Hindlimb muscle (tissue), 1 donor: ENCODE measurements at places on chromosomes 13 and 19. TPM values are rescaled to one million over a fixed set of nuclear protein-coding genes. Genes with fewer than 3 reads are reported as not detected.

Gene NANOS3
- 2.6 TPM for polyA plus RNA-seq

Gene ZNF345
- polyA plus RNA-seq: 7.6 TPM

Gene ZNF583
- polyA plus RNA-seq: 7.0 TPM

Gene CD37
- 18.5 TPM for polyA plus RNA-seq

Gene PSG2
- polyA plus RNA-seq: not detected

Gene ZNF667
- polyA plus RNA-seq: 11.0 TPM

Gene KLF1
- 0.88 TPM for polyA plus RNA-seq

Gene HIPK4
- 1.6 TPM for polyA plus RNA-seq

Gene CARM1
- 75.2 TPM for polyA plus RNA-seq

Gene KIR2DL1
- polyA plus RNA-seq: not detected

Gene ZNF540
- 3.6 TPM for polyA plus RNA-seq

Gene EDNRB
- 10.6 TPM for polyA plus RNA-seq

DNA sequence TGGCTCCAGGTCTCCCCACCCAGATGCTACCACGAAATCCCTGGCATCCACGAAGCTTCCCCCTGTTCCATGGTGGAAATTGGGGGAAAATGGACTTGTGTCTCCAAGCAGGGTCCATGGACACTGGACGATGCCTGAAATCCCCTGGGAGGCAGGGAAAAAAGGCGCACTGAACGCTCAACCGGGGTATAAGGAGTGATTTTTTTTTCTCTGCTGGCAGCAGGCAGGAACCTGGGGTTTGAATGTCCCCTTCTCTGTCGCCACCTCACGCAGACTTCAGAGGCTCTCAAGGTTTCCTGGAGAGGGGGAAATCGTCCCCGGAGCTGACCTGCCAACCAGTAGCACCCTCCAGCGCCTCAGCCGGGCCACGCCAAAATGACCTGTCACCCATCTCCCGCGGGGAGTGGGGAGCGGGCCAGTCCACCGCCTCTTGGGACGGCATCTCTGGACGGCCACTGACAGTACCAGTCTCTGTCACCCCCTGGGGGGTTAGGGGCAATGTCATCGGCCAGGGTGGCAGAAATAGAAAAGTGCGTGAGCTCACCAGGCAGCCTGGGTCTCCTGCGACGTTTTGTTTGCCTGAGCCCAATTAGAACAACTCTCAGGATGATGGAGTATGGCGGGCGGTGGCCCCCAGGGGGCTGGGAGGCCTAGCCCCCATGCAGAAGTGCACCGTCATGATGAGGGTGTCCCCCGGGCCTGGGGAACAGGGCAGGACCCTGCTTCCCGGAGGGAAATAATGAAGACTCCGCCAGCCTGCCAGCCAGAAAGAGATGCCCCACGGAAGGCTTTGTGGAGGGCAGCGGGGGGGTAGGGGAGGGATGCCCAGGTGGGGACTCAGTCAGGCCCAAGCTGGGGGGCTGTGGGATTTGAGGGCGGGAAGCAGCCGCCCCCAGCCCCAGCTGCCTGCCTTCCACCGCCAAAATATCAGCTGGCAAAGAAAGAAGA, 2.6 kb downstream of the PTPRS start:
- DNase-seq: no peak

GRCh38 chr13:64453831-64454230, 2776.3 kb downstream of the PCDH9 start:
- DNase-seq: no peak

GRCh38 chr19:52492994-52493470, 34.4 kb upstream of the ZNF808 start:
- DNase-seq: peak; percentile 4

DNA sequence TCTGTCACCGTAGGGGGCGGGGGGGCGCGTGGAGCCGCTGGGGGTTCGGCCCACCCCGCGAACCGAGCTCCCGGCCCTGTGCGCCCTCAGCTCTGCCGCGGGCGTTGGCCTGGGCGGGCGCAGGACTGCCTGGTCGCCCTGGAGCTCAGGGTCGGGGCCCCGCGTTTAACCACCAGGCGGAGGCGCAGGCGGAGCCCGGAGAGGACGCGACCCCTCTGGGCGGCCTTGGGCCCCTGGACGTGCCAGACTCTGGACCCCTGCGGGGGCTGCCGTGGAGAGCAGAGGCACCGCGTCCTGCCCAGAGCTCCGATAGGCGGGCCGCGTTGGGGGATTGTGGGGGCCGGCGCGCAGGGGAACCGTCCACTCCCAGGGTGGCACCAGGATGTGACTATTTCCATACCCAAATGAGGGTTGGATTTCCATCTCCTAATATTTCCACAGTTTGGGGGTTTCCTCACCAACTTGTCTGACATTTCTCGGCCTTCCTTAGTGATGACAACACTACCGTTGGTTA, 13.0 kb upstream of the USP29 start:
- no peak for DNase-seq

DNA sequence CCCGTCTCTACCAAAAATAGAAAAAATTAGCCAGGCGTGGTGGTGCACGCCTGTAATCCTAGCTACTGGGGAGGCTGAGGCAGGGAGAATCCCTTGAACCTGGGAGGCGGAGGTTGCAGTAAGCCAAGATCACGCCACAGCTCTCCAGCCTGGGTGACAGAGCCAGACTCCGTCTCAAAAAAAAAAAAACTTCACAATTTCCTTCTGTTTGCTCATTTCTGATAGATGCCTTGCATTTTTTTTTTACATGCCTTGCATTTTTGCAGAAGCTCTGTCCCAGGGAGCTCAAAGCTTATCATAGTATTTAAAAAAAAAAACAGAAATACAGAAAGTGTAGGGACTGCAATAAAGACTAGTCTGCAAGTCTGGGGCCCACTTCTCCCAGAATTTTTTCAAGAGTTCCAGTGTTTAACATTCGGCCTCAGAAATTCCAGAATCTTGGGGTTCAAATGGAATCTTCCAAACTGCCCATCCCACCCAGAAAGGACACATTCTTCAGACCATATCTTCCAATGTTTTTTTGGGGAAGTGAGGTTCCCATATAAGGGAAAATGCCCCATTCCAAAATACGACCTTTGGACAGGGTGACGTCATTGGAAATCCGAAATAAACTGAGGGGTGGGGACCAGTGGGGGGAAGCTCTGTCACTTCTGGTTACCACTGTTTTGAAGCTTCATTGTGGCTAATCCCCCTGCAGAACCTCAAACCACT, 17.2 kb upstream of the RAB8A start:
- no peak for DNase-seq

GRCh38 chr19:29947871-29948270, 5.8 kb downstream of the URI1 start:
- no peak for DNase-seq

- DNase-seq: peak; percentile 70
Observed at GRCh38 chr19:11887611-11888531, at the start of gene ZNF69. ZNF69 (plus strand) TSS chr19:11887782; CDS start chr19:11887924, 142 bp downstream.

- DNase-seq: no peak
Observed at GRCh38 chr13:109336730-109337129, 449.7 kb downstream of the IRS2 start.

GRCh38 chr19:41133260-41133659, 19.0 kb downstream of the CYP2F1 start:
- no peak for DNase-seq

DNA sequence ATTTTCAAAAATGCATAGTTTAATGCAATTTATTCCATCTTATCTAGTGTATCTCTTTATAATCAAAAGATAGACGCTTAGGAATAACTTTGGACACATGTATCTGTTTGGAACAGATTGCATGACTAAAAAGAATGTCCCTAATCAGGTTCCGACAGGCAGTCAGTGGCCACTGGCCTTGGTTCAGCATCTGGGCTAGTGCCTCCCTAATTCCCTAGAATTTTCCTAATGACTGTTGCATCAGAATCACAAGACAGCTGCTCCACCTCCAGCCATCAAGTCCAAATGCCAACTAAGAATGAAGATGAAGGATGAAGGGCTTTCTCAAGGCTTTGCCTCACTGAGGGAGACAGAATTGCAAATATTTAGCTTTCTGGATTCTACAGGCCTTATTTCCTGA, 173.8 kb downstream of the EFNB2 start:
- DNase-seq: no peak

DNA sequence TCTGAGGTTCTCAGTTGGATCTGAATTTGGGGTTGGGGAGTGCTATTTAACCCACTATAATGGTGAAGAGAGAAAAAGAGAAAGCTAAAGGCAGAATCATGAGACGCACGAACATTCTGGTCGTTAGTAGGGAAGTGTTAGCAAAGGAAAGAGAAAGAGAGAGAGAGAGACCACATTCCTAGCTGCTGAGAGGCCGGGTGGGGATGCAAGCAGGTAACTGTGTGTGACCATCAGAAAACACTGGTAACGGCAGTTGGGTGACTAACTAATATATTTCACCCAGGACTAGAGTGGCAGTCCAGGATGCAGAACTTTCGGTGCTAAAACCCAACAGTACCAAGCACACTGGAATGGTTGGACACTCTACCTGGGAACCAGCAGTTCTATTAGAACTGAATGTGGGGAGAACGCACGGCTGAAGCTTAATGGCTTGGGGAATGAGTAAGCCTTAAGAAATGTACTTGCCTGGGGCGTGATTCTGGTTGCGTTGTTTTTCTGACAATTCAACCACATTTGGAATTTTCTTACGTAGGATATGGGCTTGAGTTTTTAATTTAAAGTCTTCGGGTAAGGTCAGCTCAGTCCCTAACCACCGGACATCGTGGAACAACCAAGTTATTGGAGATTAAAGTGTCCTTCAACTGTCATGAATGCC, 130.2 kb downstream of the DNAJC15 start:
- DNase-seq: no peak

DNA sequence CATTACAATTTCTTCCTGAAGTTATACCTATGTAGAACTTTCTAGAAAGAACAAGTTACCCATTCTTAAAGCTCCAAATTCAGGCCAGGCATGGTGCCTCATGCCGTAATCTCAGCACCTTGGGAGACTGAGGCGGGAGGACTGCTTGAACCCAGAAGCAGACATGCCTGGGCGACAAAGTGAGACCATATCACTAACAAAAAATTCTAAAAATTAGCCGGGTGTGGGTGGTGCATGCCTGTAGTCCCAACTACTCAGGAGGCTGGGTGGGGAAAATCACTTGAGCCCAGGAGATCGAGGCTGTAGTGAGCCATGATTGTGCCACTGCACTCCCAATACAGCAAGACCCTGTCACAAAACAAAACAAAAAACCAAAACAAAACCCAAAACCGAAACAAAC, 23.0 kb downstream of the KCNRG start:
- no peak for DNase-seq

DNA sequence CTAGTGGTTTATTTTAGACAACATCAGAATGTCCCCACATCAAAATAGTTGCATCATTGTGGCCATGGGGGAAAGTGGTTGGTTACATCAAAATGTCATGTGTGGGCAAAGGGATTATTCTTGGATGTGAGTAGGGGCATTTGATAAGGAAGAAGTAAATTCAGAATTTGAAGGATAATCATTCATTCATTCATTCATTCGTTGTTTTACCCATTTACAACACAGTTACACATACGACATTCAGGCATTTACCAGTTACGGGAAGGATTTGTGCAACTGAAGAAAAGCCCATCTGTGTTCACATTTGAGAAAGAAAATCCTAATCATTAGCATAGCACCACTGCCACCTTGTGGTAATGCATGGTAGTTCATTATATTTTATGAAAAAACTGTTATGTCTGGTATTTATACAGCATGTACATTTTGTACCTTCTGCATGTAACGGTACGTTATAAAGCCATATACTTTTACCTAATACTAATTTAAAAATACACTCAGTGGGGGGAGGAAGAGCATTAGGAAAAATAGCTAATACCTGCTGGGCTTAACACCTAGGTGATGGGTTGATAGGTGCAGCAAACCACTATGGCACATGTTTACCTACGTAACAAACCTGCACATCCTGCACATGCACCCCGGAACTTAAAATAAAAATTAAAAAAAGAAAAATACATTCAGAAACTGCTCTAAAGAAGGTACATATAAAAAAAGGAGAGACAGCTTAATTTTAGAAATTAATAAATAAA, 62.1 kb downstream of the DGKH start:
- DNase-seq: peak; percentile 74

DNA sequence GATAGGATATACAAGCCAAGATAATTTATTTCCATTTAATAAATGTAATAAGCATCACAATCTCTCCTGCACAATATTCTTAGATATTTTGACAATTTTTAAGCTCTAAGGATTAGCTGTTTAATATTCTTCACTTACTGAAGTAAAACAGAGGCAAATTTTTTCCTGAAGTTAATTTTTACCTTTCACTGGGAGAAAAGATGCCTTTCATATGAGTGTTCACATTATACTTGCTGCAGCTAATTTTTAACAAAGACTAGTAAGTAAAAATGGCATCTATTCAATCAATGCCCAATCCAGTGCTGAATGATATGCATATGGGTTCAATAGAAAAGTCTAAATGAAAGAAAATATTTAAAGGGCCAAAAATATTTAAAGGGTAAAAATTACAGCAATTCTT, 377.2 kb upstream of the GPC6 start:
- no peak for DNase-seq

- no peak for DNase-seq
Observed at GRCh38 chr19:47417746-47418691, 1.3 kb downstream of the MEIS3 start.

DNA sequence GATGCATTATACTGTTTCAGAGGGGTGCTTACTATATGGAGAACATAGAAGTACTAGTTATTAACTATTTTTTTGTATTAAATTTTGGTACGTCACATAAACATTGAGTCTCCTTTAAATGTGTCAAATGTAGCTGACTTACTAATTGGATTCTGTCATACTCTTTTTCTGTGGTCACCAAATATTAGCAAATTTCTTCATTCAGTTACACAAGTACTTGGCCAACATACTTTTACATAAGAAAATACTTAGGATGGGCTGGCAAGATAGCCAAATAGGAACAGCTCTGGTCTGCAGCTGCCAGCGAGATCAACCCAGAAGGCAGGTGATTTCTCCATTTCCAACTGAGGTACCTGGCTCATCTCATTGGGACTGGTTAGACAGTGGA, 19.2 kb downstream of the LPAR6 start:
- no peak for DNase-seq

GRCh38 chr19:50535672-50536187, 22.0 kb upstream of the ASPDH start:
- DNase-seq: no peak

DNA sequence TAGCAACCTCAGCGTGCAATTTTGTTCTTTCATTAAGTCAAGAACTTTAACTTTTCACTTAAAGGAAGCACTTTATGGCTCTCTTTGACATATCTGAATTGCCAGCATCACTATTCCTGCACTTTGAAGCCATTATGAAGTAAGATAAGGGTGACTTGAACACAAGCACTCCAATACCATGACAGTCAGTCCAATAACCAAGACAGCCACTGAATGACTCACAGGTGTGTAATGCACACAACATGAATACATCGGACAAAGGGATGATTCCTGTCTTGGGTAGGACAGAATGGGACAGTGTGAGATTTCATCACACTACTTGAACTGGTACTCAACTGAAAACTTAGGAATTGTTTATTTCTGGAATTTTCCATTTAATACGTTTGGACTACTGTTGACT, 233.7 kb upstream of the IPO5 start:
- DNase-seq: no peak

DNA sequence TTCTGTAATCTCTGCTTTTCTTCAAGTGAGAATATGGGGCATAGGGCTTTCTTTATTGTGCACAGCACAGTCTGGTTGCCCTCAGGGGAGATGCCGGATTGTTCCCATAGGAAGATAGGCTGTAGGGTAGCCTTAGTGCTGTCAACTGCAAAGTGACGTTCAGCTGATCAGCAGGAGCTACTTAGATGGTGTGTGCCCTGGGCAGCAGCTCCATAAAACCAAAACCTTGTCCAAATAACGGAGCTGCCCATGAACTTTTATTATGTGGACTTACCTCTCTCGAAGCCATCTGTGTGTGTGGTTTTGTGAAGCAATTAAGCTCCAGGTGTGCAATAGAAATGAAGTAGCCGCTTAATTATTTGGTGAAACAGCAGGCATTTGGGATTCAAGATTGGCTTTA, 120.0 kb upstream of the RNF113B start:
- DNase-seq: no peak
